SK-N-MC (cell line): ENCODE measurements at places on chromosomes 6 and 20.
A peak's percentile ranks its signal among the peaks of the same experiment; 100 is the strongest.

- no peak for DNase-seq
Observed at GRCh38 chr6:21505574-21505990, 88.0 kb upstream of the SOX4 start.

GRCh38 chr6:145722190-145722589 lies 13.1 kb downstream of the EPM2A start:
- no peak for DNase-seq

- DNase-seq: no peak
Observed at GRCh38 chr6:36671687-36672375, 6.7 kb upstream of the CDKN1A start.

- no peak for DNase-seq
Observed at GRCh38 chr20:40578961-40579360, 110.1 kb downstream of the MAFB start.

DNA sequence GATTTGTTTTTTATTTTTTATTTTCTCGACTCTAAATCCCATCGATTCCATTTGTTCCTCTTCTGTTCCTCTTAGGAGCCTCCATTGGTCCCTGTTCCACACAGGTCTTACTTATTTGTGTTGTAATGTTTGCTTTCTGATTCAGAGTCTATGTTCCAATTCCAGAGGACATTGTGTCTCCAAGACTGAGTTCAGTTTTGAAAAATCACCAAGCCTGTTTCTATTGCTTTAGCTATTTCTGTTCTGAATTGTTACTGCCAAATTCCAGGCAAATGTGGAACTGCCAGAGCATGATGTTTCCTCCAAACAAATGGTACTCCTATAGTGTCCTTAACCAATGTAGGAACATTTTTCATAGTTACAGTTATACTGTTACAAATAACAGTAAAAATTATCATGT lies 270.9 kb upstream of the SPTLC3 start:
- DNase-seq: no peak

GRCh38 chr6:17059022-17059421 lies 42.8 kb upstream of the STMND1 start:
- no peak for DNase-seq

DNA sequence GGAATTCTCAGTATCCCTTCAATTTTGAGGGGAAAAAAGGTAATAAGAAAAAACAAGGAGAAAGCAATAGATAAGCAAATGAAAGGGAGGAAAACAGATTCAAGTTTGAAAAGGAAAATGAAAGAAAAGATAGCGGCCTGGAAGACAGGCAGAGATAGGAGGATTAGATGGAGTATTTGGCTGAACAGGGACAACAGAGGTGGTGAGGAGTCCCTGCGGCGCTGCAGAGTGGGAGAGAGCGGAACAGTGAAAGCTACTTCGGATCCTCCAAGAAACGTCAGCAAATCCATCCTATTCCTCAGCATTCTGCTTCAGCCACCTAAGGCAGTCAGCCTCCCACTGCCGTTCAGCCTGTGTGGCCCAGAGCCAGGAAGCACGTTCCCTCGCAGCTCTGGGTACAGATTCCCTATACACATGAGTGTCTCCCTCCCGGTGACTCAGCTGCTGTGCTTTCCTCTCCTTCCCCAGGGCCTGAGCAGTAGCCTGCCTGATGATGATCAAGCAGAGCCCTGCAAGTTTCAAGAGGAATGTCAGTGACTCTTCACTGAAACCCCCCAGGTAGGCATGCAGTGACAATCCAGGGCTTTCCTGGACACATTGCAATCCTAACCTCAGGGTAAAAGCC lies 43.4 kb upstream of the CDYL start:
- DNase-seq: no peak

DNA sequence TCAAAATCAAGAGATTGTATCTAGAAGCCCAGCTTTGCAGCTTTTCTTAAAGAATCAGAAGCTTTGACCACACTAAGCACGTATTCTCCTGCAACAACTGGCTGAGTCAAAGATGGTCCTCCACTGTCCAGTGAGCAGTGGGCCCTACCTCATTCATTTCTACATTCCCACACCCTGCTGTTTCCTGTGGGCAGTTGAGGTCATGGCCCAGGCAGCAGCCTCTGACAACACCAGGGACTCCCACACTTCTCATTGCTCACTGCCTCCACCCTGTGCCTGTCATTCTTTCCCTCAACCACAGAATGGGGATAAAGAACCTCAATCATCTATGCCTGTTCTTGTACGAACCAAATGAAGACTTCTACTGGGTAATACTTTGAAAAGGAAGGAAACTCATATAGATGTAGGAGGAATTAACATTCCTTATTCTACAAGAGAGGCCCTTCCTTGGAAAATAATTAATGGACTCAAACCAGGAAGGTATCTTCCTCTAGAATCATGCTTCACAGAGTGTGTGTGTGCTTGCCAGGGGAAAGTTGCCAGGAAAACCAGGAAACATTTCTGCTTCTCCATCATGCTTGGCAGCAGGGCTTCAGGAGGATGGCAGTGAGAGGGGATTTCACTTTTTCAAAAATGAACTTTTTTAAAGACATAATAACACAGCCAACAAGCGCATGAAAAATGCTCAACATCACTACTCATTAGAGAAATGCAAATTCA lies 191.7 kb upstream of the RIN2 start:
- no peak for DNase-seq

GRCh38 chr20:59802018-59802417 lies 131.4 kb downstream of the SYCP2 start:
- DNase-seq: no peak

DNA sequence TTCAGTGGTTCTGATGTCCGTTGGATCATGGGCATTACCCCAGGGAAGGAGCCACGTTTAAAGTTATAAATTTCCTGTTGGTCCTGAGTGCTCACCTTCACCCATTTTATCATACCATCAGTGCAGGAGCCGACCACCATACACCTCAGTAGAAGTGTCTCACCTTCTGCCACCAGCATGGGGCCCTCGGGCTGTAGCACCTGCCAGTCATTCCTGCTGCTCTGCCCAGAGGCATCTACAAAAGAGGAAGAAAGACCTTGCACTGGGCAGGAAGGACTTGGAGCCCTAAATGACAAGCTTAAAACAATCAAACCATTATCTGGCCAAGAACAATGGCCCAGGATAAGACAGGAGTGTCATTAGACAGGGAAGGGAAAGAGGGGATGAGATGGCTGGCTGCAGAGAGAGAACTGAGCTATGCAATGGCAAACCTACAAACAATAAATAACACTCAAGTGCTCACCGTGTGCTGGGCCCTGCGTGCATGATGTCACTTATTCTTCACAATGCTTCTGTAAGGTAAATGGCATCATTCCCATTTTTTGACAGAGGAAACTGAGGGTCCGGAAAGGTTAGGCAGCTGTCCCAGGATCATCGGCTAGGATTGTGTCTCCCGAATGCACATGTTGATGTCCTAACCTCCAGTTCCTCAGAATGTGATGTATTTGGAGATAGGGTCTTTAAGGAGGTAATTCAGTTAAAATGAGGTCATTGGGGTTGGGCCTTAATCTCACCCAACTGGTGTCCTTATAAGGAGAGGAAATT lies 11.2 kb downstream of the SIRPB2 start:
- DNase-seq: no peak

DNA sequence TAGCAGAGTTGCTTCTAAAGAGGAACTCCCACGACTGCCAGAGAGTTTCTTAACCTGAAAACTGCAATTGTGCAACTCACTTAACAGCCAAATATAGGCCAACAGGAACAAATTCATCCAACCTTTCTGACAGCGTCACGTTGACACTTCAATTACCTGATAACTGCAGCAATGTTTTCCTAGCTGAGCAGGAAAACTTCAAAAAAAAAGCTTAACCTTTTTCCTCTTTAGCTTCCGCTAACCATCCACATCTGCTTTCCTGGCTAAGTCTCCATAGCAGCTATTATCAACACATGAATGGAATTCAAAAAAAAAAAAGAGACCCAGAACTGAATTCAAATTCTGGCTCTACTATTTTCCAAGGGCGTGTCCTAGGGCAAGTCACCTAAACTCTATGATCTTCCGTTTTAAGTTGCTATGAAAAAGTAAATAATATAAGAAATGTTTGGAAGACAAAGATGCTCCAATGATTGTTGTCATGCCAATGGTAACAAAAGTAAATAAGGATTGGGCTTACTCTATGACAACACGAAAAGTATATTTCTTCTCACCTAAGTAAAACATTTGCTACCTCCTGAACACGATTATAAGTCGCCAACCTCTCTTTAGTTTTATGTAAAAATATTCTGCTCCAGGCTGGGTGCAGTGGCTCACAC lies 524.6 kb upstream of the JARID2 start:
- DNase-seq: no peak

GRCh38 chr6:135094403-135094821 lies 39.8 kb upstream of the HBS1L start:
- DNase-seq: no peak

DNA sequence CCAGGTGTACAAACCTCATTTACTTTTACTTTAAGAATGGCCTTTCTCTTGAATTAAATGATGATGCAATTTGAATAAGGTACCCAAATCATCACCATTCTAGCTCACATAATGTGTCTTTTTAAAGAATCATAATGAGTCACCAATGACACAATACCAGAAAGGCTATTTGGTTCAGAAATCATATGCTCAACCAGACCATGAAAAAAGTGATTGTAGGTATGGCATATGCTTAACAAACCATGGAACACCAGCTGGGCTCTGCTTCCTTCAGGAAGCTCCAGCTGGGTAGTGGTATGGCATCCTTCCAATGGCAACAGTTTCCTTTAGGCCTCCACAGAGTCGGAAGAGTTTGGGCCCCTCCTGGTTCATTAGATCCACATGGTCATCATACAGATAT lies 128.2 kb downstream of the FRK start:
- peak; percentile 91 for DNase-seq

- no peak for DNase-seq
Observed at GRCh38 chr20:9966966-9967365, 67.8 kb upstream of the ANKEF1 start.

DNA sequence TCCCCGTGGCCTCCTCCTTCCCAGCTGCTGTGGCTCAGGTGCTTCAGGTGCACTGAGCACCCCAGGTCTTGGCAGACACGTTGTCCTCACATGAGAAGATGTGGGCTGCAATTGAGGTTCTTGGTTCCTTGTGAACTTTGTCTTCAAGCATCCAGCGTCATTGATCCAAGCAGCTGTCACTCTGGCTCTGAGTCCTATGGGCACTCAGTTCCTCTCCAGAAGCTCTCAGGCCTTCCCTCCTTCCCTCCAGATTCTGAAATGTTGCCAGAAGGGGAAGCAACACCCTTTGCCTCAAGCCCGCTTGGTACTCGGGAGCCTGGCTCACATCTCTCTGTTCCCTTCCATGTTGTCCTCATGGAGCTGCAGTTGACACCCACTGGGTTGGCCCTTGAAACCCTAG lies 8.4 kb upstream of the MRGBP start:
- no peak for DNase-seq

- DNase-seq: no peak
Observed at GRCh38 chr20:4613718-4614620, 107.7 kb upstream of the PRND start.

- DNase-seq: no peak
Observed at GRCh38 chr20:48308232-48308781, 519.5 kb downstream of the PREX1 start.

- DNase-seq: no peak
Observed at GRCh38 chr6:16360365-16360764, 122.0 kb downstream of the GMPR start.

GRCh38 chr6:159103396-159104162 lies 58.8 kb upstream of the TAGAP start:
- no peak for DNase-seq

GRCh38 chr6:40735521-40735920 lies 148.4 kb upstream of the LRFN2 start:
- DNase-seq: no peak

- DNase-seq: no peak
Observed at GRCh38 chr6:43803783-43804549, 34.0 kb downstream of the VEGFA start.

DNA sequence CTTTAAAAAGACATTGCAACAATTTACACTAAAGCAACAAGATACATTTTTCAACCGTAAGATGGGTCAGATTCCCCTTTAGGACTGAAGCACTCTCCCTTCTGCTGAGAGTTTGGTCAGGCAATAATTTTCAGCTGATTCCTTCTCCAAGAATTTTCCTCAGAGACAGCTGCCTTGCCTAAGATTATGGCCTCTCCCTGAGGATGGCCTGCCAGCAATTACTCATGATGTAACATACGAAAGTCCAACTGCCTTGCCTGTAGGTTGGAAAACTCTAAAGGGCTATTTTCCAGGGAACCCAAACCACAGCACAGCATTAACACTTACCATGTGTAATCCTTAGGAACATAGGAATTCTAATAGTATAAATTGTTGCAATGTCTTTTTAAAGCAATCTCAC lies 229.1 kb upstream of the FLRT3 start:
- no peak for DNase-seq

- DNase-seq: no peak
Observed at GRCh38 chr6:35427851-35428321, 24.3 kb upstream of the FANCE start.

DNA sequence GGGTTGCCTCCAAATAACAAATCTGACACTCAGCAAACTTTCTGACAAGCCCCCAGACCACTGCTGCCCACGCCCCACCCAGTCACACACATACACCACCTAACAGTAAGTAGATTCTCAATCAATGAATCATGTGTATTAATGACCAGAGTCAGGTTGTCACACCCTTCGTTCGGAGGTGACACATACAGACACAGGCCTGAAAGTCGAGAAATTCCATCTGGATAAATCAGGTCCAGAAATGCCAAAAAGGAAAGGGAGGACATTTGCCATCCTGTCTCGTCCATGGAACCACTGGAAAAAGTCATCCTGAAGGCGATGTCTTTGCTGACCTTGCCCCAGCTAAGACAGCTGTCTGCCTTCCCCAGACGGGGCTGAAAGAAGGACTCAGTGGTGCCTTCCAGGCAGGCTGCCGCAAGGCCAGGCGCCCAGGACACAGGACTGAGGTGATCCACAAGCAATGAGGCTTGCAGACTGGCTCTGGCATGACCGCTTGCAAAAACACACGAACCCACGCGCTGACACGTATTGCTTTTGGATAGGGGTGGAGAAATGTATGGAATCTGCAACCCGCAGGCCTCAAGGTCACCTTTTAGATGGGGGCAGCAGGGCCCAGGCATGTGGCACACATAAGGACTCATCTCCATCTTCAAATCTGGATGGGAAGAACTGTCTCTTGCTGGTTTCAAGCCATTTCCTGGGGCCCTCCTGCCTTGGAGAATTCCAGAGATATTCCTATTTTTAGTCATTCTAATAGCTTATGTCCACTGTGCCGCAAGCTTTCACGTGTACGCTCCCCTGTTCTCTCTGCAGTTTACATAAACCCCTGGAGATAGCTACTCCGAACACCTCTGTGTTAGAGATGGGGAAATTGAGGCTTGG lies 9.0 kb downstream of the NFATC2 start:
- no peak for DNase-seq

GRCh38 chr20:49995586-49995985 lies 12.8 kb downstream of the SNAI1 start:
- DNase-seq: no peak
